ENCODE measurements at places on chromosomes 4 and X.

GRCh38 chr4:71444395-71444794, 105.6 kb downstream of the SLC4A4 start:
- no peak for DNase-seq

- DNase-seq = no peak
Observed at GRCh38 chr4:53587135-53587534, 4.2 kb downstream of the LNX1 start.

DNA sequence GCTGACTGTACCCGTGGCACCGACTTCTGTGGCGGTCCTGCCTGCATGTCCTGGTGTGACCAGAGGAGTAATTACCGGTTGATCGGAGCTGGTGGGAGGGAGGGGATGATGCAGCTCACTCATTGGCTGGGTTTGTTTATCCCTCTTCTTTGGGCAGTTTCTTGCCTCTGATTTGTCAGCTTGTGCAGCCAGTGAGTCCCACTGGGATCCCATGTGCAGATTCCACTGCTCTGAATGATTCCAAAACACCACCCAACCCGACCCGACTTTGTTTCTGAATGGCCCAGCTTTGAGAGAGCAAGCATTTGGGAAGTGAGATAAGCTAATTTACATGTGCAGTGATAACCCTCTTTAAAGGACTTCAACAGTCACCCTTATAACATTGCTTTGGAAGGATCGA, 13.8 kb downstream of the FHDC1 start:
- DNase-seq = no peak

DNA sequence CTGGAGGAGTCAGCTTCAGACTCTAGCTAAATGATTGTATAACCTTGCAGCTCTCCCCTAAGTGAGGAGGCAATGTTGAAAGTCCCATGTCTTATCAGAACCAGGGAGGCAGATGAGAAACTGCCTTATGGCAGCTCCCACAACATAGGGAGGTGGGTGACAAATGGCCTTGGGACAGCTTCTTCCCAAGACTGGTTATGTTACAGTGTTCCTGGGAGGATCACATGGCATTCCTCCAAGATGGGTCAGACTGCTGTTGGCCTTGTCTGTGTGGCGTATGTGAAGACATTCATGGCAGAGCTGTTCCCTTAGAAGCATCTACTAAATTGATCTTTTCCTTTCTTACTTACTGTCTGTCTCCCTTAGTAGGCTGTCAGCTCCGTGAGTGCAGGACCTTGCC, 42.0 kb downstream of the HPRT1 start:
- no peak for DNase-seq

GRCh38 chrX:69060631-69061408, 104.4 kb downstream of the PJA1 start:
- DNase-seq = no peak
